ENCODE measurements at places on chromosomes 1 and 21.

DNA sequence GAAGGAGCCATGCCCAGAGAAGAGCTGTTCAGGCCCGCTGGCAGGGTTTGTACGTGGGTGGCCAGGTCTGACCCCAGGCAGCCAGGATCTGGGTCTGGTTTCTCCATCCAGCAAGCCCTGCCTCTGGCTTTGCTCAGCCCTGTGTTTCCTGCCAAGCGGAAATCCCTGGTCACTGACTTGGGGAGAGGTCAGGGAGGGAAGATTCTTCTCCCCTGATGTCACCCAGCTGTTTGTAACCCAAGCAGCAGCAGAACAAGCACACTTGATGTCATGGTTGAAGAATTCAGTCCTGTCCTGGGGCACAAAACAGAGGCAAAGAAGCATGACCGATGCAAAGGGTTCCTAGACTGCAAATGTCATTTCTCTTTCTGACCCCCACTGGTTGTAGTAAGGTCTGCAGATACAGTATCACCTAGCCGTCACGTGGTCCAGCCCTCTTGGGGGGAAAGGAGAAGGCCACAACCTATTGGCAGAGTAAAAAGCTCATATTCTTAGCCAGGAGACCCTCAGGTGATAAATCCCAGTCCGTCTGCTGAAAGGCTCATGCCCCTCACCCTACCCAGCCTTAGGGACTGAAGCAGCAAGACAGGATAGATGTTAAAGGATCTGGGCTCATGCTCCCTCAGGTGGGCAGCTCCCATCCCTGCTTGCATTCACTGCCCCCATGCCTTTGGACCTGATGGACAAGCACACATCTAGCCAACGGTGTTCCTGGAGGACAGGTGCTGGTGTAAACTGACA is 120.9 kb downstream of the SYT2 start:
- peak; percentile 49 for DNase-seq

- DNase-seq = no peak
Measured at GRCh38 chr1:185626344-185626743, 107.8 kb upstream of the HMCN1 start.

DNA sequence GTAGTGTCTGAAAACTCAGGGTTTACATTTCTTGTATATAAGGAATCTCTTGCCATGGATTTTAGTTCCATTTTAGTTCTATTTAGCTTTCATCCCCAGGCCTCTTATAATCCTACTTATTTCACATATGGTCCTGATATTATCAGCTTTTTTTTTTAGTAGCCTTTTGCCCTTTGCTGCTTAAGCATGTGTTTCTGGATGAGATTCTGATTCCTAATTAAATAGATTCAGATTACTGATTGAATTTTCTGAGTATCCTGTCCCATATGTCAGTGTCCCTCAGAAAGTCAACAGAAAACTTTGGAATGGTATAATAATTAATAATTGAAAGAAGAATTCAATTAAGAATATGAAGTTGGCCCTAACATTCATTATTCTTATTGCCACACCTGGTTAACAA is 134.7 kb upstream of the HOOK1 start:
- no peak for DNase-seq

GRCh38 chr1:92797297-92797696 is 12.4 kb upstream of the EVI5 start:
- DNase-seq = no peak

DNA sequence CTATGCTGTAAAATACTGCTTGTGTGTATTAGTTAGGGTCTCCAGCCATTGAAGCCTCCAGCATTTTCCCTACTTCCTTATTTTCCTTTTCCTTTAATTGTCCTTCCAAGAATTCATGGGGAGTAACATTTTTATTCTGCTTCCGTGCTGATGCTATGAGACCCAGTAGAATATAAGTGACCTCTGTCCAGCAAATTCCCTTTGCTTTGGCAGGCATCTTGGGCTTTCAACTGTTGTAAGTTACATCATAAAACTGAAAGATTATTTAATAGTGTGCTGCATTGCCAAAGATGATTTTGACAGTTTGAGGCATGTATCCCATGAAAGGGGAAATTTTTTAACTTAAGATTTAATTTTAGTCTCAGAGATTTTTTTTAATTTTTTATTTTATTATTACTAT is 48.1 kb upstream of the B3GALT2 start:
- DNase-seq = no peak

DNA sequence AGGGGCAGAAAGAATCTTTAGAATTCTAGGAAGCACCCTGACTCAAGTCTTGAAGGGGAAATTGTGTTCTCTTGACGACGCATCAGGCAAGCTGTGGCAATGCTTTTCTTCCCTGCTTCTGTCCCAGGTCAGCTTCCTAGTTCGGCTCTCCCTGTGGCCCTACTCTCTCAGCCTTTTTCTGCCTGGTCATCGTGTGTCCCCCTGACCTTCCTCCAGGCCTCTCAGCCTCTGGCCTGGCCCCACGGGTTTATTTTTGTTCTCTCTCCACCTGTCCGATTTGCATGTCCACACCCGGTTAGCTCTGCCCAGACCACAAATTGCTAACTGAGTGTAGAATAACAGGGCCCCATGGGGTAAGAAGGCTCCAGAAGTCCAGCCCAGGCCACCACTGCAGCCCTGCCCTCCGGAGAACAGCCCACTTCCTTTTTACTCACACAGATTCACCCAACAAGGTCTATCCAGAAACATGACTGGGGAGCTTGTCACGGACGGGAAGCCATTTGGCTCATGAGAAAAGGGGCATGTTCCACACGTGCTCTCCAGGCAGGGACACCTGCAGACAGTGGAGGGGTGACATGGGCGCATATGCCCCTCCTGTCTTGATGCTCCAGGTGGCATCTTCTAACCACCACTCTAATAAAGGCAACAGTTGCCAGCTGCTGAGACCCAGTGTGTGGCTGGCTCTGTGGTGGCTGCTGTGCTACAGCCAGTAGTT is 9.8 kb downstream of the KCNN3 start:
- no peak for DNase-seq

DNA sequence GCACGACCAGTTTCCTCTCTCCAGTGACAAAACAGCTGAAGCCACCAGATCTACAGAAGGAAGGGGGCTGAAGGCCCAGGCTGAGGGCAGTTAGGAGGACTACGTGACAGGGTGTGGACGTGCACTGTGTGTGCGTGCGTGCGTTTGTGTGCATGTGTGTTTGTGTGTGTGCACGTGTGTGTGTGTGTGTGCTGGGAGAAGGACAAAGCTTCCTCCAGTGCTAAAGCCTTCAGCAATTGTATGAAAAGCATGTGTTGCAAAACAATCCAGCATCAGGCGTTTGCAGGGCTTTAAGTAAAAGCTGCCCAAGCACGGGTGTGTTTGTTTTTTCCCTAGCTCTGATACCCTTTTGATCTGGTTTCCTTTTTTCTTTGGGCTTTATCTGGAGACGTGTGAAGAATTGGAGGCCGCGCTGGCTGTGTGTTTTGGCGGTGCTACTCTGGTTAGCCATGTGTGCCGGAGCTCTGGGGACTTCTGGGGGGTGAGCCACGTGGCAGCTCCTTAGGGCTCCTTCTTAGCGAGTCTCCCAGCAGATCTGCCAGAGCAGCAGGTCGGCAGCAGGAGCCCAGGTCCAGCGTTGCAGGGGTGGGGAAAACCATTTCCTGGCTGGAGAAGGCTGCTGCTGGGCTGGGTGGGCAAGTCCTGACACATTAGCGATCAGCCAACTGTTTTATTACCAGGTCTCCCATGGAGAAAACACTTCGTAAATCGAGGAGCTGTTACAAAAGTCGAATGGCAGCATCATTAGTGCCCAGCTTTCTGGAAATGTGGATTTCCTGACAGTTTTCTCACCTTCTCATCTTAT is 73.4 kb downstream of the UCK2 start:
- no peak for DNase-seq

- DNase-seq = no peak
Measured at GRCh38 chr1:37403166-37403565, 71.2 kb upstream of the ZC3H12A start.

DNA sequence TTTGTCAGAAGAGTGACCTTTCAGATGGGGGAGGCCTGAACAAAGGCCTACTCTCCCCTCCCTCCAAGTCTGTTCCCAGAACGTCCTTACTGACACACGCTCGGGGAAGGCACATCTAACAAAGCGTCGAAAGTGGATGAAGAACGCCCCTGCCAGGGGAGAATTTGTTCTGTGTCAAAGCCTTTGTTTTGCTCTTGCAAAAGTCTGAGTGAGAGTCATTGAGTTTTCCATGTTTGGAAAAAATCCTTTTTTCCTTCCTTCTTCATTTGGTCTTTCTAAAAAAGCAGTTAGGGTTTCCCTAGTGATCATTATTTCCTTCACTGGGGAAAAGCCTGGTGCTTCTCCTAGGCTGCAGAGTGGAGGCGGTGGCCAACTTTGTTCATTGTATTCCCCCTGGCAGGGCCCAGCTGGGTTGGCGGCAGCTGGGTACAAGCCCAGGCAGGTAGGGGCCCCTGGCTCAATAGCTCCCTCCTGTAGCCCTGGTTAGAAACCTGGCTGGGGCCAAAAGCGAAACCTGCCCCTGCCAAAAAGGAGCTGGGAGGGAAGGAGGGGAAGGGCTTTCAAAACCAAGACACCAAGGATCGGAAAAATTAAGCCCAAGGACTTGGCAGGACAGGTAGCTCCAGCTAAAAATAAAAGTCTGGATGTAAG is 81.1 kb downstream of the ITPKB start:
- no peak for DNase-seq

- no peak for DNase-seq
Measured at GRCh38 chr1:57874418-57874877, 450.6 kb upstream of the DAB1 start.

DNA sequence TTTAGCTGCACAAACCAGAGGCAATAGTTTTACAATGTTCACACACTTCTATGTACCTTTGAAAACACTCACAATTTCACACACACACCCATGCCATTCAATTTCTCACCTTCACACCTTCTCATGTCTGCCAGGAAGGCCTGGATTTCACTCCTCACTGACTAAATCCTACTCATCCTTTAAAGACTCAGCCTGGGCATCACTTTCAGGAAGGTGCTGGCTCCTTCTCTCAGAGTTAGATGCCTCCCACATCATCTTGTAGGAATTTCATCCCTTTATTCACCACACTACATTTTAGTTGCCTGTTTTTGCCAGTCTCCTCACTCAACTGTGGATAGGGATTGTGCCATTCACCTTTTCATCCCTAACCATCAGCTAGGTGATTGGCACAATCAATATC is 2.3 kb downstream of the IL20 start:
- no peak for DNase-seq

GRCh38 chr1:25743164-25744139 is 56.5 kb upstream of the SELENON start:
- DNase-seq = no peak

GRCh38 chr1:99645203-99645602 is 710 bp upstream of the PALMD start:
- no peak for DNase-seq

DNA sequence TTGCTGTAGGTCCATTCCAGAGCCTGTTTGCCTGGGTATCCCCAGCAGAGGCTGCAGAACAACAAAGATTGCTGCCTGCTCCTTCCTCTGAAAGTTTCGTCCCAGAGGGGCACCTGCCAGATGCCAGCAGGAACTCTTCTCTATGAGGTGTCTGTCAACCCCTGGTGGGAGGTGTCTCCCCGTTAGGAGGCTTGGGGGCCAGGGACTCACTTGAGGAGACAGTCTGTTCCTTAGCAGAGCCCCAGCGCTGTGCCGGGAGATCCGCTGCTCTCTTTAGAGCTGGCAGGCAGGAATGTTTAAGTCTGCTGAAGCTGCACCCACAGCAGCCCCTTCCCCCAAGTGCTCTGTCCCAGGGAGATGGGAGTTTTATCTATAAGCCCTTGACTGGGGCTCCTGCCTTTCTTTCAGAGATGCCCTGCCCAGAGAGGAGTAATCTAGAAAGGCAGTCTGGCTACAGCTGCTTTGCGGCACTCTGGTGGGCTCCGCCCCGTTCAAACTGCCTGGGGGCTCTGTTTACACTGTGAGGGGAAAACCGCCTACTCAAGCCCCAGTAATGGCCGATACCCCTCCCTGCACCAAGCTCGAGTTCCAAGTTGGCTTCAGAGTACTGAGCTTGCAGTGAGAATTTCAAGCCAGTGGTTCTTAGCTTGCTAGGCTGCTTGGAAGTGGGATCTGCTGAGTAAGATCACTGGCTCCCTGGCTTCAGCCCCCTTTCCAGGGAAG is 8.7 kb upstream of the SLC25A24 start:
- peak; percentile 38 for DNase-seq

GRCh38 chr1:177809819-177810218 is 160.0 kb downstream of the SEC16B start:
- DNase-seq = no peak

GRCh38 chr21:44994695-44995342 is 55.0 kb downstream of the SLX9 start:
- DNase-seq = no peak

DNA sequence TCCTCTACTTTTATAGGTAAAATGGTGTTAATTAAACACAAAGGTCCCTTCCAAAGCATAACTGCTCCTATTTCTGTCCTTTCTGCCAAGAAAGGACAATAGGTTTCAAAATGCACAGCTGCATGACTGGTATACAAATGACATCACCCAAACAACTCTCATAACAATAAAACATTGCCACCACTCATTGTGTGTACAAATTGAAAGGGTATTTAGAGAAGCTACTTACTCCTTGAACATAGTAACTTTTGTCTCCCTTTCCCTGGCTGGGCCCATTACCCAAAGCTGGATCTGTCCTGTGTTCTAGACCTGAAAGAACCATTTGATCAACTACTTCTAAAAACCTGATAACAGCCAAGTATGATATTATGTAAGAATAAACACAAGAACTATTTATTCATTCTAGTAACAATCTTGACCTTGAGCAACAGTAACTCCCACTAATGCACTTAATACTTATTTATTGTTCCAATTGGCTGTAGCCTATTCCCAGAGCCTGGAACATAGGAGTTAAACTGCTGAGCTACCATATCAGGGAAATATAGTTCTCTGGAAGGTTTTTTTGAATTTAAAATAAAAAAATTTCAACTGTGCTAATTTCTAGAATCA is 38.2 kb downstream of the TTLL7 start:
- DNase-seq = no peak

DNA sequence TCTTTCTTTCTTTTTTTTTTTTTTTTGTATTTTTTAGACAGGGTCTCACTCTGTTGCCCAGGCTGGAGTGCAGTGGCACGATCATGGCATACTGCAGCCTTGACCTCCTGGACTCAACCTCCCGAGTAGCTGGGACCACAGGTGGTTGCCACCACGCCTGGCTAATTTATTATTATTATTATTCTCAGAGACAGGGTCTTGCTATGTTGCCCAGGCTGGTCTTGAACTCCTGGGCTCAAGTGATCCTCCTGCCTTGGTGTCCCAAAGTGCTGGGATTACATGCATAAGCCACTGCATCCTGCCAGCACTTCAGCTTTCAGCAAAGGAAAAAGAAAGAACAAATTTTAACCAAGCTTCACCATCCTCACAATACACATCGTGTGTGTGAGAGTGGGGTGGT is 97.9 kb upstream of the SERBP1 start:
- no peak for DNase-seq

- no peak for DNase-seq
Measured at GRCh38 chr1:203645996-203646395, 19.4 kb downstream of the ATP2B4 start.

GRCh38 chr1:232149287-232150201 is 480.4 kb downstream of the SIPA1L2 start:
- DNase-seq = no peak

- no peak for DNase-seq
Measured at GRCh38 chr1:29105822-29106221, 17.9 kb downstream of the TMEM200B start.

Measured in mesothelial cell of epicardium (in vitro differentiated cells).